ENCODE measurements at places on chromosomes 1 and 21.

DNA sequence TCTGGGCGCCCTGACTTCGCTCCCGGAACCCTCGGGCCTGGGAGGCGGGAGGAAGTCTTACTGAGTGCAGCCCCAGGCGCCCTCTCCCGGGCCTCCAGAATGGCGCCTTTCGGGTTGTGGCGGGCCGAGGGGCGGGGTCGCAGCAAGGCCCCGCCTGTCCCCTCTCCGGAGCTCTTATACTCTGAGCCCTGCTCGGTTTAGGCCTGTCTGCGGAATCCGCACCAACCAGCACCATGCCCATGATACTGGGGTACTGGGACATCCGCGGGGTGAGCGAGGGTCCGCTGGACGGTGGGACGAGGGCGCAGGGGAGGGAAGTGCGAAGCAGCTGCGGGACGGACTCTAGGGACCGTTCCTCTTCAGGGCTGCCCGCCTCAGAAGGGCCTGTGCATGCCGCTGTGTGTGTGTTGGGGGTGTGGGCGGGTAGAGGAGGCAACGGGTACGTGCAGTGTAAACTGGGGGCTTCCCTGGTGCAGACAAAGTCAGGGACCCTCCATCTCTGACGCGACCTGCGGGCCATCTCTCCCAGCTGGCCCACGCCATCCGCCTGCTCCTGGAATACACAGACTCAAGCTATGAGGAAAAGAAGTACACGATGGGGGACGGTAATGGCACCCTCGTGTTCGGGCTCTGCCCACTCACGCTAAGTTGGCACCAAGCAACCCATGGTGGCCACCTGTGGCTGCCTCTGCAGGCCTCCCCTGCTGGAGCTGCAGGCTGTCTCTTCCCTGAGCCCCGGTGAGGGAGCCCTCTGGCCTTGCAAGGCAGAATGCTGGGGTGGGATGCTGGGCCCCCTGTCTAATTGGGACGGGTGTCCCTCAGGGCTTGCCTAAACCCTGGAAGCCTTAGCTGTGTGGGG lies at the start of gene GSTM1:
Gene GSTM1 (plus strand): TSS at position 177 of the 859 bp plus-strand sequence. CDS start 57 bp downstream, at position 234.
- peak; percentile 92 for DNase-seq
- peaks cover 6% of the 10 kb centered on the region for H3K36me3 ChIP-seq
- H3K27me3 ChIP-seq: no peaks in the 10 kb centered on the region
- peak within 1 kb of the TSS; percentile 95 for H3K27ac ChIP-seq
- H3K4me3 ChIP-seq: peak within 1 kb of the TSS; percentile 94
- peaks cover 5% of the 10 kb centered on the region for H3K4me1 ChIP-seq

DNA sequence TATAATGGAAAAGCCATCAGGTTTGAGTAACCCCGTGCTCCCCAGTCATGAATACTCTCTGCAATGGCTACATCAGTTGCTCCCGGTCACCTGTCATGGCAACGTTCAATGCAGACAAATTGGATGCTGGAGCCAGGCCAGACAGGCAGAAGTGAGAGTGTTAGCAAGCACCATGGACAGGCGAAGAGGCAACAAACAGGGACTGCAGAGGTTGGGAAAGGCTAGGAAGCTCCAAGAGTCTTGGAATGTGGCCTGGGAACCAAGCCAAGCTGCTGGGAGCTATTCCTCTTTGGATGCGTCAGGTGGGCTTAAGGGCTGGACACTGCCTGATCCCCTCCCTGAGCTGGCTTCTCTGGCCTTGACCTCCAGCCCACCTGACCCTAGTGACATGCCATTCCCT lies 102.9 kb downstream of the ACTL8 start:
- peaks cover 9% of the 10 kb centered on the region for H3K27me3 ChIP-seq
- DNase-seq: no peak
- H3K27ac ChIP-seq: no peak overlapping the region
- H3K4me3 ChIP-seq: no peak overlapping the region
- H3K36me3 ChIP-seq: no peaks in the 10 kb centered on the region
- H3K4me1 ChIP-seq: no peaks in the 10 kb centered on the region

- H3K36me3 ChIP-seq: peaks cover 2% of the 10 kb centered on the region
- no peak overlapping the region for H3K27ac ChIP-seq
- DNase-seq: no peak
Observed at GRCh38 chr1:154313066-154313356, 7.9 kb upstream of the AQP10 start.

GRCh38 chr1:119646521-119647227 lies 1.4 kb downstream of the ZNF697 start:
- H3K27ac ChIP-seq: no peak overlapping the region
- no peak for DNase-seq
- peaks cover 35% of the 10 kb centered on the region for H3K4me1 ChIP-seq
- H3K27me3 ChIP-seq: peaks cover 81% of the 10 kb centered on the region
- peak overlapping the region; percentile 63 for H3K4me3 ChIP-seq

- no peak overlapping the region for H3K4me3 ChIP-seq
- no peak overlapping the region for H3K27ac ChIP-seq
- no peaks in the 10 kb centered on the region for H3K4me1 ChIP-seq
- DNase-seq: no peak
- no peaks in the 10 kb centered on the region for H3K36me3 ChIP-seq
Observed at GRCh38 chr1:116179419-116179818, 68.2 kb downstream of the MAB21L3 start.

- H3K27ac ChIP-seq: no peak overlapping the region
- DNase-seq: peak; percentile 60
- H3K36me3 ChIP-seq: peaks cover 2% of the 10 kb centered on the region
- no peak overlapping the region for H3K4me3 ChIP-seq
Observed at GRCh38 chr1:23810818-23811540, 10.4 kb upstream of the GALE start.

- H3K27me3 ChIP-seq: peaks cover 7% of the 10 kb centered on the region
- H3K27ac ChIP-seq: no peak overlapping the region
- H3K36me3 ChIP-seq: no peaks in the 10 kb centered on the region
- H3K4me3 ChIP-seq: no peak overlapping the region
Observed at GRCh38 chr1:228865627-228866330, 130.5 kb downstream of the RHOU start.

DNA sequence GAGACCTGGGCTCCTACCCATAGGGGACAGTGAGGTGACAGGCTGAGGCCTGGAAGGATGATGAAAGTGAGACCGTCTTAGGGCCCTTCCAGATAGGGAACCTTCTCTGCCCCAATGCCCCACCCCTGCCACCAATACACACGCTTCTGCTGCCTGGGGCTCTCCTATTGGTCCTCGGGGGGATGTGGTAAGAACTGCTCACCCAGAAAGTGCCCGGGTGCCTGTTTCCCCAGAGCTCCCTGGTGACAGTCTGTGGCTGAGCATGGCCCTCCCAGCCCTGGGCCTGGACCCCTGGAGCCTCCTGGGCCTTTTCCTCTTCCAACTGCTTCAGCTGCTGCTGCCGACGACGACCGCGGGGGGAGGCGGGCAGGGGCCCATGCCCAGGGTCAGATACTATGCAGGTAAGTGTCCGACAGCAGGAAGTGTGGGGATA lies 948 bp downstream of the SEMA4A start:
- H3K4me1 ChIP-seq: peaks cover 97% of the 10 kb centered on the region
- H3K4me3 ChIP-seq: peak overlapping the region; percentile 82
- peaks cover 5% of the 10 kb centered on the region for H3K36me3 ChIP-seq
- H3K27me3 ChIP-seq: no peaks in the 10 kb centered on the region
- peak overlapping the region; percentile 68 for H3K27ac ChIP-seq

GRCh38 chr1:150281221-150281757 lies 1.1 kb upstream of the CIART start:
- peak; percentile 71 for DNase-seq
- peak overlapping the region; percentile 86 for H3K4me3 ChIP-seq
- peaks cover 5% of the 10 kb centered on the region for H3K27me3 ChIP-seq

GRCh38 chr1:96962751-96963211 lies 241.2 kb downstream of the PTBP2 start:
- H3K27ac ChIP-seq: no peak overlapping the region
- H3K4me3 ChIP-seq: no peak overlapping the region
- H3K27me3 ChIP-seq: peaks cover 11% of the 10 kb centered on the region
- no peaks in the 10 kb centered on the region for H3K4me1 ChIP-seq

- DNase-seq: no peak
- H3K36me3 ChIP-seq: no peaks in the 10 kb centered on the region
- H3K27me3 ChIP-seq: no peaks in the 10 kb centered on the region
- no peak overlapping the region for H3K4me3 ChIP-seq
Observed at GRCh38 chr1:44326024-44326701, 28.9 kb downstream of the ERI3 start.

GRCh38 chr1:222644636-222644980 lies 26.7 kb downstream of the MIA3 start:
- peak overlapping the region; percentile 98 for H3K4me3 ChIP-seq
- no peak for DNase-seq
- H3K27me3 ChIP-seq: no peaks in the 10 kb centered on the region
- H3K36me3 ChIP-seq: peaks cover 14% of the 10 kb centered on the region
- peaks cover 41% of the 10 kb centered on the region for H3K4me1 ChIP-seq

DNA sequence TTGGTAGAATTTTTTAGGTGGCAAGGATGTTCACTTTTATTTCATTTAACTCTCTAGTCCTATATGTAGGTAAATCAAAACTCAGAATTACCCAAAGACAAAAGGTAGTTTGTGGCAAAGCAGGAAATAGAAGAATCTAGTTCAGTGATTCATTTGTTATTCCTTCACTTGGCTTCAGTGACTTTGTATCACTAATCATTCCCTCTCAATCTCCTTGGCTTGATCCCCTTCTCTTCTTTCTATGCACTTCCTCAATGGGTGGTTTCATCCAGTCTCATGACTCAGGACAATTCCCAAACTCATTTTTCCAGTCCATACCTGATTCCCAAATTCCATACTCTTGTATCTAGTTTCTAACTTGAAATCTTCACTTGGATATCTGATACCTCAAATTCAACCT lies 64.9 kb downstream of the PRKACB start:
- peaks cover 1% of the 10 kb centered on the region for H3K36me3 ChIP-seq
- no peaks in the 10 kb centered on the region for H3K4me1 ChIP-seq
- no peak overlapping the region for H3K4me3 ChIP-seq
- DNase-seq: no peak
- H3K27me3 ChIP-seq: no peaks in the 10 kb centered on the region
- no peak overlapping the region for H3K27ac ChIP-seq

- H3K27ac ChIP-seq: no peak overlapping the region
- no peaks in the 10 kb centered on the region for H3K27me3 ChIP-seq
- H3K4me1 ChIP-seq: peaks cover 75% of the 10 kb centered on the region
- H3K36me3 ChIP-seq: peaks cover 8% of the 10 kb centered on the region
Observed at GRCh38 chr1:156497078-156497742, 3.4 kb downstream of the MEF2D start.

- H3K36me3 ChIP-seq: no peaks in the 10 kb centered on the region
- H3K27ac ChIP-seq: no peak overlapping the region
- H3K4me3 ChIP-seq: no peak overlapping the region
- H3K27me3 ChIP-seq: no peaks in the 10 kb centered on the region
- no peaks in the 10 kb centered on the region for H3K4me1 ChIP-seq
- DNase-seq: no peak
Observed at GRCh38 chr1:210777914-210778313, 356.0 kb downstream of the KCNH1 start.

DNA sequence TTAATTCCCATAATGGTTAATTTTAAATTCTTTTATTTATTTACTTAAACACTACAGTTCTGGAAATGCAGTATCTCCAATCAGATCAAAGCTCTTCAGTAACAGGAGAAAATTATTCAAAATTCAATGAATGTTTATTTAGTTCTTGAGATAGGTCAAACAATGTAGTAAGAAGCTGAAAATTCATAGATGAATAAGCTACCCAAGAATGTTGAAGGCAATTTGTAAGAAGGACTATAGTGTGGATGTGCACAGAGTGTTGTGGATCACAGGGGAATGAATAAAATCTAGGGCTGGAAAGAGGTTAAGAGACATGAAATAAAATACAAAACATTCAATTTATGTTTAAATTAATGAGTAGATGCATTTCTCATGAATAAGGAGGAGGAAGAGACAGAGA lies 72.0 kb downstream of the OLFM3 start:
- no peak overlapping the region for H3K27ac ChIP-seq
- no peaks in the 10 kb centered on the region for H3K4me1 ChIP-seq
- no peak overlapping the region for H3K4me3 ChIP-seq
- no peaks in the 10 kb centered on the region for H3K27me3 ChIP-seq
- DNase-seq: no peak
- no peaks in the 10 kb centered on the region for H3K36me3 ChIP-seq

DNA sequence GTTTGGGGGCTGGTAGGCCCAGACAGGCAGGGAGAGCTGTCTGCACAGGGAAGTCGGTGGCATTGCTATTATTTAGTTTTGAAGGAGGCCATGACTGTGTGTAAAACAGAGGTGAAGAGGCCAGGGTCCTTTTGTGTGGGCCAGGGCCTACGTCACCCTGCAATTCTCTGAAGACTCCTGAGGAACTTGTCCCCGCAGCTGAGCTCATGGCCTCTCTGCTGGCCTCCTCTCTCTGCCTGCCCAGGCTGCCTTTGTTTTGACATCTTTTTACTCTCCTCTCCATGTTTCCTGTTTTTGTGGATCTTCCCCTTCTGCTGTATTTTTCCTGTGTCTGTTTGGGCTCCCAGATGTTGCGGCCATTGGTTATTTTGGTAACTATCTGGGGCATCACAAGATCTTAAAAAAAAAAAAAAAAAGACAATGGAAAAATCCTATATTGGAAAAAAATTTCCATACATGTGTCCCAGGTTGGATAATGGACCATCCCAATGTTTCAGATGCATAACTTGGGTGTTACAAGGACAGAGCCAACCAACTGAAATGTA lies 280.7 kb downstream of the RPS6KC1 start:
- H3K27me3 ChIP-seq: peaks cover 7% of the 10 kb centered on the region
- H3K4me1 ChIP-seq: no peaks in the 10 kb centered on the region
- no peak overlapping the region for H3K27ac ChIP-seq
- no peak for DNase-seq
- H3K4me3 ChIP-seq: no peak overlapping the region

DNA sequence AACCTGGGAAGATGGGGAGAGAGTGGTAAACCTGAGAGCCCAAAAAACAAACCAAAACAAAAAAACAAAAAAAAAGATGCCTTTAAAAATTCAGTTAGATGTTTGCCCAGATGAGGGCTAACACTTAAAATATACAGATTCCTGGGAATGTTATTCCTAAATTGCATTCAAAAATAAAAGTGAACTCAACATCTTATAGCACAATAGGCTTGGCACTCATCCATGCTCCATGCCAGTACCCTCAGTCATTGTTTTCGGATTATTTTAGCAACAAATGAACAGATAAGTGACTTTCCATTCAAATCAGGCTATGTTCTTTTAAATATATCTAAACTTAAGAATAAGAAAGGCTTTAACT lies 3.7 kb downstream of the ATP1A1 start:
- H3K27ac ChIP-seq: peak overlapping the region; percentile 84
- peaks cover 83% of the 10 kb centered on the region for H3K4me1 ChIP-seq

DNA sequence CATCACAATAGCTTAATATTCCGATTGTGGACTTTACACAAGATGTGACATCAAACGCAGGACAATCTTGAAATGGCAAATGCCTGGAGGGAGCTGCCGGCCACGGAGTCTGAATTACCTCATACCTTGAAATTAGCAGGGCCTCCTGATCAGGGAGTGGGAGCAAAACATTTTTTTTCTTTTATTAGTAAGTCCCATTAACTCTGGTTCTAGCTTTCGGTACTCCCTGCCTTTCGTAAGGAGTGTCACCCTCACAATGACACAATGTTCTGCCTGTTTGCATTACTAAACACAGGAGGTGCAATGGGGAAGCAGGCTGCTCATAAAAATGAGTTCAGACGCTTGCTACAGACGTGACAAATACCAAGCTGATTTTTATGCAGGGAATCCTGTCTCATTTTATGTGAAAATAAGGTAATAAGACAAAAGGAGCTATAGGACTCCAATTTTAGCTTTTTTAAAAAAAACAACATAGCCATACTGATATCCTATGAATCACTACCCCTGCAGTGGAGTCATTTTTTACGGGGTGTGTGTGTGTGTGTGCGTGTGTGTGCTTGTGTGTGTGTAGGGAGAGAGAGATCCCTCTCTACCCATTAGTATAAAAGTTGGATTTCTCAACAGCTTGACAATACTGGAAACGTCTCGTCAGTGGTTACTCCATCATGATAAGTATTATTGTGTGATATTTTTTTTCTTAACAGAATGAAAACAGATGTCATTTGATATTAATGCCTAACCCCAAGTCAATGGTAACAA lies 205.1 kb upstream of the RUNX1 start:
- H3K27me3 ChIP-seq: peaks cover 12% of the 10 kb centered on the region
- peaks cover 8% of the 10 kb centered on the region for H3K36me3 ChIP-seq
- H3K4me1 ChIP-seq: peaks cover 52% of the 10 kb centered on the region
- H3K4me3 ChIP-seq: no peak overlapping the region
